ENCODE measurements at places on chromosomes 7 and 10. TPM values are rescaled to one million over a fixed set of nuclear protein-coding genes. Genes with fewer than 3 reads are reported as not detected.

DNA sequence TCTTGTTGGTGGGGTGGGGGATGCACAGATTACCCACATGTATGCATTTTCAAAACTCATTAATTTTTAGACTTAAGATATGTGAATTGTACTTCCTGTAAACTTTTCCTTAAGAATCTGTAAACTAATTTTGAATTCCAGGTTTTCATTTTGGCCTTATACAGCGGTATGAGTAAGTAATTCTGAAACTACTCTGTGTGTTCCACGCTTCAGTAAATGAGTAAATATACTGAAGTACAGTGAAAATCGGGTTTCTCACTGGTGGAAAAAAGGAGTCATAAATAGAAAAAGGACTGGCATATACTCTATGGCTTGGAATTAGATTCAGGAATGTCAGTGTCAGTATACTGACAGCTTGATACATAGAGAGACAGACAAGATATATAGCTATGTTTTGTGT, 72.8 kb downstream of the CTTNBP2 start:
- no peak for DNase-seq

The IMMP2L gene
- 11.9 TPM for total RNA-seq

- DNase-seq = no peak
These were observed 188.3 kb upstream of the NFE2L3 start for GRCh38 chr7:25963733-25964132.

GRCh38 chr7:7385421-7385820, 150.3 kb downstream of the COL28A1 start:
- no peak for DNase-seq

- no peak for DNase-seq
These were observed 27.2 kb downstream of the NUDCD3 start for GRCh38 chr7:44463169-44463808.

DNA sequence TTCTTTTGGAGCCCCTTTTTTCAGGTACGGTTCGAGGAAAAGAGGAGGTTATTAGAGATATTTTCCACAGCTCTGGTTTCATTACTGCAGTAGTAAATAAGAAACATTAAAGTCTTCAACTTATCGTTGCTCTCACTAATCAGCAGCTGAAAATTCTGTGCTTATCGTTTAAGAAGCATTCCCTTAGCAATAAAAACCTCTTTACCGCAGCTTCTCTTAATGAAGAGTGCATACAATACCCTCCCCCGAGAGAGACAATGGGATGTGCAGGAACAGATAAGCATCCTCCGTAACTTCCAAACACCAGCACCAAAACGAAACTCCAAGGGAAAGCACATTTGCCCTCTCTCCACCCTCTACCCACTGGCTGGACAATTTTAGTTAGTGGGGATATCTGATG, 384.5 kb downstream of the NEBL start:
- DNase-seq = no peak

DNA sequence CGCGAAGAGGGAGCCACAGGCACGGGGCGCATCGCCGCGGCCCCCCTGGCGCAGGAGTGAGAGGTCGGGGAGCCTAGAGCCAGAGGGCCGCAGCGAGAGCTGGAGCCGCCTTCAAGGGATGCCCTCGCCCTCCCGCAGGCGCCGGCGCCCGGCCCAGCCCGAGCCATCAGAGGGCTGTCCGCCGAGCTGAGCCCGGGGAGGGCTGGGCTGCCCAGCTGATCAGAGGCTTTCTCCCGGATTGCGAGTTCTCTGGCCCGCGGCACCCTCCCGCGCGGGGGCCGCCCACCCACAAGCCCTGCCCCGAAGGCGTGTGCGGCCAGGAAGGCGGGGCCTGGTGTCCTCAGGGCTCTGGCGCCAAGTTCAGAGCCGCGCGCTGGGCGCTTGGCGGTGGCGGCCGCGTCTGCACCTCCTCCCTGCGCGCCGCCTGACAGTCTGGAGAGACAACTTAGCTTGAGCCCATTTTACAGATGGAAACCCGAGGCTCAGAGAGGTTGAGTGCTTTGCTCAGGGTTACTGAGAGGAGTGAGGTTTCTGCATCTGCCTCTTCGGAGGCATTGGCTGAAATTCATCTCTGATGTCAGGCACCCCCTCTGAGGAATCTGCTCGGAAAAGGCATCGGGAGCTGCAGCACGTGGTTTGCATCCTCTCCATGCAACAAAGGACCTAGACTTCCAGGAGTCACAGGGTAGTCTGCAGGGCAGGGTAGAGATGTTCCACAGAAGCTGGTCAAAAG, 3.8 kb upstream of the ANTXRL start:
- peak; percentile 24 for DNase-seq

DNA sequence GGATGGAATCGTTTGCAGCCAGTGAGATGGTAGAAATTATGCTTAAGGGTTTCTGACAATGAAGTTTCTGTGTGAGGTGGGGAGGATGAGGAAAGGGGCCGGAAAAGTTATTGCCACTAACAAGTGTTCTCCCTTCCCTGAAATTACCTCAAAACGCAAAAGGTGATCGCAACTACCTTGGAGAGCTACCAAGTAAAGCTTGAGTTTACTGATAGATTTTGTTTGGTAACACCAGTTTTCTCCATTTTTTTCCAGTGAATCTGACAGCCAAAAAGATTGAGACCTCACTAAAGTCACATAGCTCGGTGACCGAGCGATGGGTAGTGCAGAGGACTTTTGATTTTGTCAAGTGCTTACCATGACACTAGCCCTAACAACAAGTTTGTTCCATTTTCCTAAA, 1.6 kb downstream of the SUV39H2 start:
- no peak for DNase-seq

- DNase-seq = no peak
These were observed 110.1 kb downstream of the INHBA start for GRCh38 chr7:41592794-41593193.

DNA sequence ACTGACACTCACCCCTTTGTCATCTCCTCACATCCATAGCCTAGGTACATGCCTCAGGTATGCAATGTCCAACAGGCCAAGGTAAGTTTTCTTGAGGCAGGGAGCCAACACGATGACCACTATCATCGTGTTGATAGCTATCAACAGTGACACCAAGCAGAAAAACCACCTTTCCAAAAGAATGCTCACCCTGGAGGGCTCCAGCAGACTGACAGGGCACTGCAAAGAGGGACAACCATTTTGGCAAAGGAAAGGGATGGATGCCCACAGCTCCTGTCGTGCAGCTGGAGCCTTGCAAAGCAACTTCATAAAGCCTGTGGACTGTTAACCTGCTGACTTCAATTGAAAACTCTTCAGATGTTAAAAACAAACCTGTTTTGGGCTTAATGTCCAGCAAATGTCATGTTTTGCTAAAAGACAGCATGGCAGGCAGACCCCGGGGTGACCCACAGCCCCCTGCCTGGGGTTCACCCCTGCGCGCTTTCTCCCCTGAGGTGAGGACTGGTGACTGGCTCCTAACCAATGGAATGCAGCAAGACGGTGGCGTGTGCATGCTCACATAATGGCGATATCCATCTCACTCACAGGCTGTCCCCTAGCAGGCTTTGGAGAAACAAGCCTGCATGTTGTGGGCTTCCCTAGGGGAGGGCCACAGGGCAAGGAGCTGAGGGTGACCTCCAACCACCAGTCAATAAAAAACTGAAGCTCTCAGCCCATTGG, 293.8 kb downstream of the TCERG1L start:
- no peak for DNase-seq

The FFAR4 gene
- total RNA-seq = not detected

GRCh38 chr7:148238761-148239325, 351.7 kb upstream of the C7orf33 start:
- DNase-seq = no peak

GRCh38 chr7:132656341-132656740, 80.1 kb upstream of the PLXNA4 start:
- no peak for DNase-seq

GRCh38 chr7:77245015-77245755, 45.6 kb upstream of the FGL2 start:
- no peak for DNase-seq

GRCh38 chr10:78952686-78953085, 116.1 kb upstream of the ZMIZ1 start:
- DNase-seq = no peak

The STEAP1 gene
- total RNA-seq = 3.3 TPM

DNA sequence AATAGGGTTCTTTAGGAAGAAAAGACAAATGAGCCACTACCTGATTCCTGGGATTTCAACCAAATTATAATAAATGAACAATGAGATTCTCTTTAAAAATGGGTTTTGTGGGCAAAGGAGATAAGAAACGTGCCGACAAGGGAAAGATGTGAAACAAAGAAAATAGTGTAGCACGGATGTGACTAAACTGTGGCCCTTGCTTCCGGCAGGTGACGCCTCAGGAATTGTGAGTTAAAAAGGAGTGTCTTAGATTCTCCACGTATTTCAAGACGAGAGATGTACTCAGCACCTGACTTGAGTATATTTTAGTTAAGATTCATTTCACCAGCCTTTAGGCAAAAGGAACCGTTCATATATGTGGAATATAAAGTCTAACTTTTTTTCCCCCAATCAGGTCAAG, 75.9 kb downstream of the DNAH11 start:
- no peak for DNase-seq

- DNase-seq = peak; percentile 28
These were observed 24.3 kb downstream of the TECTB start for GRCh38 chr10:112307358-112308124.

The KCNH2 gene
- total RNA-seq = 10.7 TPM

GRCh38 chr7:84076219-84076618, 118.4 kb downstream of the SEMA3A start:
- DNase-seq = no peak

- DNase-seq = no peak
These were observed 93.5 kb downstream of the NRP1 start for GRCh38 chr10:33240931-33241330.

The MALRD1 gene
- total RNA-seq = 0.84 TPM

DNA sequence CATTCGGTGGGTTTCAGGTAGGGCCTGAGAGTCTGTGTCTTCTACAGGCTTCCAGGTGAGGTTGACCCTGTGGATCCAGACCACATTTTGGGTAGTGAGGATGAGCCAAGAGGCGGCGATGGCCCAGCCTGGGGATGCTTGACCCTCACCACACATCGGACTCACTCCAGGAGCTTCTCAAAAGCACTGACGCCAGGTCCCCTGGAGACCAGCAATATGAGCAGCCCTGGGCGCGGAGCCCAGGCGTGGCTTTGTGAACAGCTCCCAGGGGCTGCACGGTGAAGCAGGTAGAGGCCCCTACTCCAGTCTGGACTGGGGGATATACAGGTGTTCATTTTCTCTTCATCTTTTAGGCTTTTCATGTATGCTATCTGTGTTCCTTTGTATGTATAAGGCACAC, 139.7 kb upstream of the PCBD1 start:
- no peak for DNase-seq

The SPAM1 gene
- not detected for total RNA-seq

DNA sequence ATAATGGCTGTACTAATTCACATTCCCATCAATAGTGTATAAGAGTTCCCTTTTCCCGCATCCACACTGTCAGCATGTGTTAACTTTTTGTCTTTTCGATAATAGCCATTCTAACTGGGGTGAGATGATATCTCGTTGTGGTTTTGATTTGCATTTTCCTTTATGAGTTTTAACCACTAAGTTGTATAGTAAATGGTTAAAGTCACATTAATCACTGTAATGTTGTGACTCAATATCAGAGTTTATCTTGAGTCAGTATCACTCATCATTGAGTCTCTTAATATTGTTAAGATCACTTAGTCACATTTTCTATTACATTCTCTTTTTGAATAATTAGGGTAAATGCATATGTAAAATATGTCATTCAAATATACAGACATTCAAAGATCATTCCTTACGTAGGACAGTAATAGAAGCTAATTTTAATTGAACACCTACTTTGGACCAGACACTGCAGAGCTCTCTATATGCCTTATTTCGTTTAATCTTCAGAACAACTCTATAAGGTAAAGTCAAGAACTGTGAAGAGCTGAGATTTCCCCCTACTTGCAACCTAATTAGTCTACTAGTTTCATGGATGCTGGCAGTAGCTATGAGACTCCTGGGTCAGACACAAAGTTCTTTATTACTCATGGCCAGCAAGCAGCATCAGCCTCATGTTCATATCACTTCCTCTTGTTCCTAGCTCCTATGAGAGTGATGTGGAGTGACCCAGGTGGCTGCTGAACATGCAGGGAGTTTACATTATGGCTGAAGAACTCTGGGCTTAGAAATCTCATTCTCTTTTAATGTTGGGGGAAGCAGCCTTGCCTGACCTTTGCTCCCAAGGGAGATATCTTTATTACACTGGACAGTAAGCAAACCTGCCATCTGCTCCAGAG, 30.5 kb downstream of the CREB5 start:
- no peak for DNase-seq

GRCh38 chr7:67519171-67519570, 522.5 kb downstream of the TYW1 start:
- DNase-seq = no peak

The SLC29A4 gene
- total RNA-seq = 32.5 TPM

DNA sequence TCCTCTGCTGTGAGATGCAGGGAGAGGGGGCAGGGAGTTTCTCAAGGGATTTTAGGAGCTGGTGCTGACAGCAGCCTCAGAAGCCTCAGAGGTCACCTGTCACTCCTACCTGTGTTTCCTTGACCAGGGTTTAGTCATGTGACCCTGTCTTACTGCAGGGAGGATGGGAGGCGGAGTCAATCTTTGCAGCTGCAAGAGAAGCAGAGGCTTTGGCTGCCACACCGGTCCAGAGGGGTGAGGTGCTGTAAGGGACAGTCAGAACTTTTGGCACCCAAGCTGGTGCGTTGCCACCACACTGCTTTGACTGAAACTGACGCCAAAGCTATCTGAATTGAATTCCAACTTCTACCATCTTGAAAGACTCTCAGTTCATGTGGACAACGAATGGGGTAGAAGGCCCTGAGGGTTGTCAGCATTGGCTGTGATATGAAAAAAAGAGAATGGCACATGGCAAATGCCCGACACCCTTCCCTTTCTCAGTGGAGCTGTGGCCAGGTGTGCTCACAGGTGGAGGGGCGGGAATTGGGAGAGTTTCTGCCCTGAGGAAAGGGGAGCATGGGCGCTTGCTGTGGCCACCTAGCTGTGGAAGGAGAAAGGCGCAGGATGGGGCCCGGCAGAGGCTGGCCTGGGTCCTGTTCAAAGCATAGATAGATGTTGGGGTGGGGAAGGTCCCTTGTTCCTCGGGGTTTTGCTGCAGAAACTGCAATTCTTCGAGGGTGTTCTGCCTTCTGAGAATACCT, 69.3 kb downstream of the ARHGAP22 start:
- DNase-seq = no peak

- no peak for DNase-seq
These were observed 11.2 kb upstream of the NUPR2 start for GRCh38 chr7:56127241-56127975.

The CYREN gene
- 75.5 TPM for total RNA-seq

- DNase-seq = no peak
These were observed 68.0 kb upstream of the PCDH15 start for GRCh38 chr10:54869022-54869421.

GRCh38 chr10:132994185-132994796, 51.9 kb upstream of the CFAP46 start:
- DNase-seq = no peak

DNA sequence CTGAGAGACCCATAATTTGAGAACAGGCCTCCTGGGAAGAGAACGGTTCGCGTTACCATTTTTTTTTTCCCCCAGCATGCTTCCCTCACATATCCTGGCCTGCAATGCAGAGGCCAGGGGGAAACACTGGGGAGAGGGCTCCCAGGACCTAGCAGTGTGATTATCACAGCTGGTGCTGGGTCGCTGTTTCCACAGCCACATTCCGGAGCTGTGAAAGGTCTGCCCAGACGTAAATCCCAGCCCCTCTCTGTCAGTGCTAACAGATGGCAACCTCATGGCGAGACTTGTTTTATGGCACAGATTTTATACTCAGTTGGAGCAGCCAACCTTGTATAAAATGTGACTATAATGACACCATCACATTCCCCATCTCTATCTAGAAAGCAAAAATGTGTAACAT, 150.5 kb downstream of the PLXDC2 start:
- DNase-seq = no peak

Data from neural crest cell (in vitro differentiated cells).